ENCODE measurements at places on chromosomes 16 and 17.
A peak's percentile ranks its signal among the peaks of the same experiment; 100 is the strongest.

- DNase-seq, result no peak
Measured at GRCh38 chr16:84820771-84821170, 986 bp downstream of the CRISPLD2 start.

- DNase-seq, result no peak
Measured at GRCh38 chr17:41464682-41465081, 2.5 kb downstream of the KRT32 start.

DNA sequence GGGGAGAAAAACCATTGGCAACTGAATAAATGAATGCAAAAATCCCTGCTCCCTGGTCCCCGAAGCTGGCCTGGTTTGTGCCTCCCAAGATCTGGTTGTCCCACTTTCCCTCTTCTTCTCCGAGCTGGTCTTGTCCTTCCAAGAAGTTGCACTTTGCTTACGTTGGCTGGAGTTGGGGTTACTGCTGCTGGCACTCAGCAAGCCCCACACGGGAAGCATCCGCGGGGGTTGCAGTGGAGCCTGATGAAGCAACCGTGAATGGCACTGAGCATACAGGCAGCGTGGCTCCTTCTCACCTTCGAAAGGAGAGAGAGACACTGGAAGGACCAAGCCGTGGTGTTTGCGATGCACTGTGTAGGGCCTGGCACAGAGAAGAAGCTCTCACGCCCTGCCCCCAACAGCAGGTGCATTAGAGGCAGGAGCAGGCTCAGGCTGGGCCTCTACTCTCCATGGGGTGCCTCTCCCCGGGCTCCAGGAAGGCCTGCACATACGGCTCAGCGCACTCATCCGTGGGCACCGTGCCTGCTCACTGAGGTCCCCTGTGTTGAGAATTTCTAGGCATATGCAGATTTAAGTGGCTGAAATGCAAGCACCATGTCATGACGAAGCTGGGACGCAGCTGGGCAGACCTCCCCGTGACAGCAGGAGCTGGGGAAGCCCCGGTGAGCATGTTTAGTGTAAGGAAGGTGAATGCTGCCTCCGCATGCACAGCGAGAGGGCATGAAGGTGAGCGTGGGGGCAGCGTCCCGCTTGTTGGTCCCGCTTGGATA lies 12.1 kb downstream of the CA5A start:
- DNase-seq, result peak; percentile 84

DNA sequence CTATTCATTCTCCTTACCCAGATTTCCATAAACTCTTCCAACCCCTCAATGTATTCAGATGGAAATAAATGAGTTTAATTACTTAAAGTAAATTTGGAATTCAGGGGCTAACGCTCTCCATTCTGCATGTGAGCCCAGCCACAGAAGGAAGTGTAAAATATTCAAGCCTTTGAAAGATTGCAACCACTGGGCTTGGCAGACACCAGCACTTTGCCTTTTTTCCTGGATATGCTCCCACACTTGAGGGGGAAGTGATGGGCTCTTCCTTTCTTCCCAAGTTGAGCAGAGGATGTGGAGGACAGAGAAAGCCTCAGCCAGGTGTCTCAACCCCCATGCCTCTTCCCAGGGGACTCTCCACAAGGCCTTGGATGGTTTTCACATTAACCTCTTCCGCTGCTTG lies 825.1 kb upstream of the EEF2KMT start:
- no peak for DNase-seq

DNA sequence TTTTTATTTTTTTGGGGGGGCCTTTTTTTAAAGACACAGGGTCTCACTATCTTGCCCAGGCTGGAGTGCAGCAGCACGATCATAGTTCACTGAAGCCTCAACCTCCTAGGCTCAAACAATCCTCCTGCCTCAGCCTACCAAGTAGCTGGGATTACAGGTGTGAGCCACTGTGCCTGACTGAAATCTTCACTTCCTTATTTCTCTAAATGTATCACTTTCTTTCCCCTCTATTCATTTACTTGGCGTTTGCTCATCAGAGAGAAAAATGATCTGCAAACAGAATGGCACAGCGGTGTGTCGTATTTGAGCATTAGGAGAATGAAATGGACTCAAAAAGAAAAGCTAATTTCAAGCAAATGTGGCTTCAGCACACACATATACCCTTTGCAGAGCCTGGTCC lies 44.3 kb upstream of the CDH5 start:
- no peak for DNase-seq

DNA sequence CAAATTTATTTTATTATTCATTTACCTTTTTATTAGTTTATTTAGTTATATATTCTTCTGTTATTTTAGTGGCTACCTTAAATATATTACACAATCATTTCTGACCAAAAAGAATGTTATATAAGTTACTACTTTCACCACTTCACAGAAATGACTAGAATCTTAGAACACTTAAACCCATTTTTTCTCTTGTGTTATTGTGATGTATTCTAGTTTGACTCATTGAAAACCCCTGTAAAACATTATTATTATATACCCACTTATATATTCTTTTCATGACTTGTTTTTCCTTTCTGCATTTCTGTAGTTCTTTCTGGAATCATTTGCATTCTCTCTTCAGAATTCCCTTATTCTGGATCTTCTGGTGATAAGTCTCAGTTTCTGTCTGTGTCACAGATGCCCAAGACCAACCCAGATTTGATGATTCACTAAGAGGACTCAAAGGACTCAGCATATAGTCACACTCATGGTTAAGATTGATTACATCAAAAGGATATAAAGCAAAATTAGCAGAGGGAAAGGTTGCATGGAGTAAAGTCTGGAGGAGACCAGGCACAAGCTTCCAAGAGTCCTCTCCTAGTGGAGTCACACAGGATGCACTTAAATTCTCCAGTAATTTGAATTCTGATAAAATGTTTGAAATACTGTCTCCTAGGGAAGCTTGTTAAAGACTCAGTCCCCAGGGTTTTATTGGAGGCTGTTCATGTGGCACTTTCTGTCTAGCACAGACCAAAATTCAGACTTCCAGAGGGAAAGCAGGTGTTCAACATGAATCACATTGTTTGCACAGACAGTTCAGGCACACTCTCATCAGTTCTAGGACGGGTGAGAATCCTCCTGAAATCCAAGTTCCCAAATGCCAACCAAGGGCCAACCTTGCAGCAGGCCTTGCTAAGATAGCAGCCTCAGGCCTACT lies 7.7 kb downstream of the GINS3 start:
- DNase-seq, result no peak

DNA sequence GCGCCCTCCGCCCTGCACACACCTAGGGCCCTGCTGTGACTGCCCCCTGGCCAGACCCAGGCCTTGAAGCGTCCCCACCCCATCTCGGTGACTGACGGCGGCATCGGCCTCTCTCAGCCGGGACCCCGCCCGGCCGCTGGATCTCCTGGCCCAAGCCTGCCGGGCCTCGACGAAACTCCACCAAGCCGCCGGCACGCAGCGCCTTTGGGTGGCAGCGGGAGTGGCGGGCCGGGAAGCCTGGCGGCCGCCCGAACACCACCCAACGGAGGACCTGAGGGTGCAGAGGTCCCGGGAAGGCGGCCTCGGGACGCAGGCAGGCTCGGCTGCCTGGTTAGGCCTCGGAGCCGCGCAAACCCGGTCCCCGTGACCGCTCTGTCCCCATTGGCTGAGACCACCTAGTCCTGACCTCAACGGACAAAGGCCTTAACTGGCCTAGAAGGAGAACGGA lies 12.0 kb upstream of the TMEM97 start:
- DNase-seq, result peak; percentile 71

DNA sequence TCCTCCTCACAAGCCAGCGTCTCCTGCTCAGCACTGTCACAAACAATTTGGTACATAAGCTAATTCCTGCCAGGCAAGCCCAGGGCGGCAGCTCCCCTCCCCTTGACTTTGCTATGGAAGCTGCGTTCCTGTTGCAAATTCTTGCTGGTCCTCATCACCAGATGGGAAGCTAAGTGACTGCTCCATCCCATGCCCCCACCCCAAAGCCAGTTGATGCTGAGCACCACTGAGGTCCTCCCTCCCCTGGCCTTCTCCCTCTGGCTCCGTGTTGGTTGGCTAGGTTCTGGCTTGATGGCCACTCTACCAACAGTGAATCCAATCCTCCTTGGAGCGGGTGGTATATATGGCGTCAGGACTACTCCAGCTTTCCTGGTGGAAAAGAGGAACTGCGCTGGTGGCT lies 34.4 kb downstream of the PIPOX start:
- DNase-seq, result no peak

GRCh38 chr16:89864527-89864820 lies 8.9 kb upstream of the TCF25 start:
- no peak for DNase-seq

GRCh38 chr17:69796078-69796477 lies 278.9 kb upstream of the KCNJ16 start:
- no peak for DNase-seq

- DNase-seq, result no peak
Measured at GRCh38 chr17:33981711-33982601, 273.1 kb upstream of the CCL2 start.

DNA sequence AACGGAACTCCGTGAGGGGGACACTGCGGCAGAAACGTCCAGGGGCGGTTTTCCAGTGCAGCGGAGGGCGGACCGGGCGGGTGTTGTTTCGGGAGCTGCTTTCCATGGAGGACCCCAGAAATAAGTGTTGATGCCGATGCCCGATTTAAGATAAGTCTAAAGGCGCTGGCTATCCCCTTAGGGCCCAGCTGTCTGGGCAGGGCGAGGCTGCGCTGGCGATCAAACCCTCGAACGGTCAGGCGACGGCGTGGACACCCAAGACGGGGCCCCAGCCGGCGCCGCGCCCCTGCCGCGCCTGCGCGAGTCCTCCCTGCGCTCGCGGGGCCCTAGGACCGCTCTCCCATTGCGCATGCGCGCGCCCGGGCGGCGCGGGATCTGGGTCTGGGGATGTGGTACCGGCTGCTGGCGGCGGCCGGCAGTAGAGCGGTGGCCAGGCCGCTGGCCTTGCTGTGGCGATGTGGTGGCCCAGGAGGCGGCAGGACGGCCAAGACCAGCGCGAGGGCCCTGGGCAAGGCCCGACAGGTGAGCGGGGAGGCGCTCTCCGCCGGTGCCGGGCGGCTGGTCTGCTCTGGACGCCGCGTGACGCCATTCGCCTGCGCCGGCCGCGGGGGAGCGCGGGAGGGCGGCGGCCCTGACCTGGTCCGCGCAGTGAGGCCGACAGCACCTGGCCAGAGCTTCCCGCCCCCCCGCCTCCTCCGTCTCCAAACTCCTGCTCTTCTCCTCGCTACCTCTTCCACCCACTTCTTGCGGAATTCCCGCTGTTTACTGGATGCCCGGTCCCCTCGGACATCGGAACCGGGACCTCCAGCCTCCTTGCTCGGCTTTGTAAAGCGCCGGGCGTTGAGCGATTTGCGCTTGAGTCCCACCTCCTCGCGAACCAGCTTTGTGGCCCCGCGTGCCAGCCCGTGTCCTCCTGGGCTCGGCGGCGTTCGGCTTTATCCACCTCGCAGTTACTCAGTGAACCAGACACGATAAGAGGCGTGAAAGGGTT lies 24.0 kb downstream of the DEF8 start:
- DNase-seq, result peak; percentile 99

DNA sequence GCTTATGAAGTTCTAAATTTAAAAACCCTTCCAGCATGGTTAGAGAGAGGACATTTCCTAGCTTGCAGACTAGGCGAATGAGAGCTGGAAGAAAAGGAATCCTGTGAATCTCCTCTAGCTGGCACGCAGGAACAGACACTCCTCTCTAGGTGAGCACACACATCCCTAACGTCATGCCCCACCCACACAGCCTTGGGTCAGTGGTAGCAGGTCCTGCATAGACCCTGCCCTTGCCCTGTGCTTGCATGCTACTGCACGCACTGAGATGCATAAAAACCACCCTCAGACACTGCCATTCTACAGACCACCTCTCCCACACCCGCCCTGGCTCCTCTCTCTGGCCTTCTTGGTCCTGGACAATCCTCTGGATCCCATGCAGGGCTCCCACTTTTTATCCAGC lies 23.5 kb downstream of the CES1 start:
- no peak for DNase-seq

DNA sequence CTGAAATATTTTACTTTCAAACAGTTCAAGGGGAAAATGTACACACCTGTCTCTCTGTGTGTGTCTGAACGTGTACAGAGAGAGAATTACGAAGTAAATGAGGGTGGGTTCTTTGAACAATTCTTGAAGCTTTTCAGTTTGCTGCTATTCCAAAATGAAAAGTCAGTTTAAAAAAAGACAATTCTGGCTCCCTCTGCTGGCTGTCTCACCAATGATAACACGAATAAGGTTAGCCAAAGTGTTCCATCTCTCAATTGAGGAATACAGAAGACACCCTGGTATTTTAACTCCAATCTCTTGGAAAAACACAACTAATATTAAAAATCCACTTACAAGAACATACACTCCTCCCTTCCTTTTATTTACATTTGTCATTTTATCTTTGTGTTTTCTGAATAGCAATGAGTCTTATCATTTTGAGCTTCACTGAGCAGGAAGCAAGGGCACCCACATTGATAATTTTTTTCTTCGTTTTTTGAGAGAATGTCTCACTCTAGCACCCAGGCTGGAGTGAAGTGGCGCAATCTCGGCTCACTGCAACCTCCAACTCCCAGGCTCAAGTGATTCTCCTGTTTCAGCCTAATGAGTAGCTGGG lies 20.5 kb downstream of the EFTUD2 start:
- no peak for DNase-seq

- no peak for DNase-seq
Measured at GRCh38 chr16:28504707-28505404, 1.8 kb downstream of the IL27 start.

DNA sequence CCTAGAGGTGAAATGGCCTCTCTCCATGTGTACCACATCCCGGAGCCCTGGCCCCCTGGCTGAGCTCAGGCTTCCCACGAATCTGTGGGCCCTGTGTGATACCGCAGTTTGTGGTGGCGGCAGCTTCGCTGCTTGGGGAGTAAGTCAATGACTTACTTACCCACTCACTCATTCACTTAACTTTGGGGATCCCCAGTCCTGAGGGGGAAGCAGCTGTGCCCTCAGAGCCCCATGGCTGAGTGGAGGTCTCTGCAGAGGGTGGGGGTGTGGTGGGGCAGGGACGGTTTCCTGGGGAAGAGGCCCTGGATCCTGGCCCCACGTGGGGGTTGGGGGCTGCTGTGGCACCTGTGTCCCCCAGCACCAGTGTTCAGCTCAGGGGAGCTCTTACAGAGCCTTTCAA lies 13.2 kb downstream of the KCNJ12 start:
- no peak for DNase-seq

DNA sequence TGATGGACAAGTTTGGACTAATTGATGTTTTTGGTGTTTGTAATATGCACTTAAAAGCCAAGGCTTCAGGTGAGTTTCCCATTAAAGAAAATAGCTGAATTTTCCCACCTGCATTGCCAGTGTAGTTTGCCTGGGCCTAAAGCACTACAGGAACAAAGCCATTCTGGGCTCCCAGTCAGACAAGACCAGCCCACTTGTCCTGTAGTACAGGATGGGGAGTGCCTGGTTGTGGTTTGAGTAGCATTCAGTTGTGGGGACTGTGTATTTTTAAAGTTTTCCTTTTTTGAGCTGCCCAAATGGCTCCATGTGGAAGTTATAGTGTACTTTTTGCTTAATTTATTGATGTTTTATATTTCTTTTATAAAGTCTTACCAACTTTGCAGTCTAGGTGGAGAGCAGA lies 91.7 kb downstream of the TANGO6 start:
- no peak for DNase-seq
